GM12892 (cell line): ENCODE measurements at places on chromosomes 7 and 10.

GRCh38 chr7:156773966-156774365 lies 119.0 kb downstream of the LMBR1 start:
- no peak for DNase-seq

GRCh38 chr10:52778511-52779392 lies 6.2 kb upstream of the MBL2 start:
- no peak for DNase-seq

GRCh38 chr7:151460474-151460855 lies 20.5 kb upstream of the CRYGN start:
- no peak for DNase-seq

- no peak for DNase-seq
Measured at GRCh38 chr7:84009051-84009450, 185.5 kb downstream of the SEMA3A start.
